Stimulated activated CD4-positive, alpha-beta T cell treated with anti-CD3 and anti-CD28 coated beads, Interleukin-4, amount 100 ng/mL, for 48 hours (primary cell): ENCODE measurements at places on chromosomes 6 and 20.
A peak's percentile ranks its signal among the peaks of the same experiment; 100 is the strongest.

- no peak for DNase-seq
These were observed 28.9 kb upstream of the SCGN start for GRCh38 chr6:25623065-25623464.

DNA sequence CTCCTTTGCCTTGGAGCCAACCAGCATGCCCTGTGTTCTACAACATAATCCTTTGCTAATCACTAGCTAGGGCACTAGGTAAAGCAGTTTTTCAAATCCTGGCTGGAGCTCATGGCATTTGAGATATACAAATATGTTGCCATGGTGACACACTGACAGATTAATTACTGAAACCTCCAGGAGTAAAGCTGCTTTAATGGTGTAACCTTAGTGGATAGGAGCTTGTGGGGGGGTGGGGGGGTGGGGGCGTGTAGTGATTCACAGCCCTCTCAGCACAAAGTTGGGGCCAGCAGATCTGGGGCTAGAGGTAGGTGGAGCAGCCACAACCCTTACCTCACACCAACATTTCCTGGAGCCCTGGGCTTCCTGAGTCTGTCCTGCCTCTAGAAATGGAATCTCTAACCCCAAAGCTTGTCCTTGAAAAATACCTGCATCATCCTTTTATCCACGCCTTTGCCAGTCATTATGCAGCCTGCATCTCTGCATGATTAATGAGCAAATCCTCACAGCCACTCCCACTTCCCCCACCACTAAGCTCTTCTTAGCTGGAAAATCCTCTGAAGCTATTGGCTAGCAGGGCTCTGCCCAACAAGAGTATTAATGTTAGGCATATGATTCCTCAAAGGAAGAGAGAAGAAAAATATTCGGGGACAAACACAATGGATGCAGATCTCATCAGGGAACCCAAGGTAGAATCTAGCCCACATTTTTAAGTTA, 84.5 kb upstream of the PRND start:
- DNase-seq = no peak

DNA sequence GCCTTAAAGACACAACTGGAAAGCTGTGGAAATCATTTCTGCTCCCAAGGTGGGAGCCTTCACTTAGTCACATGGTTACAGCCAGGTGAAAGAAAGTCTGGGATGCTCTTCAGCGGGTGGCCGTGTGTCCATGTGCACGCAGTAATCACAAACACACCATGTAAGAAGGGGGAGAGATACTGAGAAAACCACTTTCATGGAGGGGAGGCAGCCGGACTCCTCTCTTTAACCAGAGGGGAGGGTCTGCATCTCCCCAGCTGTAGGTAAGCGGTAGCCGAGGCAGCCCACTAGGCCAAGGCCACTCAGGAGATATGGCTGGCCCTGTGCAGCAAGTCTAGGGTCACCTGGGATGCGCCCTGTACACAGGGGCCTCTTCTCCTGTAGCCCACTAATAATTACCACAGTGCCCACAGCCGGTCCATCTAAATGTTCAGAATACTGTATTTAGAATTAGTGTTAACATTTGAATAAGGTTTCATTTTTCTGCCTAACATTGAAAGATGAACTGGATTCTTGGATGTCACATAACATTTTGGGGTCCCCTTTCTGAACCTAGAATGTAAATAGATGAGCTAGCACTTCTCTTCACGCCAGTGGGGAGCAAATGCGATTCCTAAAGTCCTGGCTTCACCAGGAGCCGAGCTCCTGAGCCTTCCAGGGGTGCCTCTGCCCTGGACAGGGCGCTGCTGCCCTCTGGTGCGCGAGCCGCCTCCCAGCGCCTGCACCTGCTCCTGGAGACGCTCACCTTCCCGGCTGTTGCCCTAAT, 15.9 kb downstream of the GPR31 start:
- DNase-seq = peak; percentile 38

- no peak for DNase-seq
These were observed 6.6 kb upstream of the SERPINB6 start for GRCh38 chr6:2977799-2978590.

DNA sequence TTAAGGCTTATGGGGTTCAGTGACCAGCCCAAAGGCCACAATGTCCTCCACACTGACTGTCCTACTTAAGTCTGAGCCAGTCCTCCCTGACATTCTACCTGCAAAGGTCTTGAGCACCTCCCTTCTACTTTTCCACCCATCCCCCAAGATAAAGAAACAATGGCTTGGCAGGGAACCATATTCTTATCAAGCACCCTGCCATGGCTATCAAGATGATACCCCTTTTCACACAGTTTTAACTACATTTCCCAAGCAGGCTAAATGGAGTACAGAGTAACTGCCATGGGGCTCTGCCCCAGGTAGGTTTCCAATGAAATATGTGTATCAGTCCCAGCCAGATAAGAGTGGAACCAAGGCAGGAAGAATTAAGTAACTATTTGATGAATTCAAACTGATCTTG, 85.9 kb upstream of the MOCS1 start:
- no peak for DNase-seq

- DNase-seq = peak; percentile 15
These were observed 18.0 kb downstream of the ATP9A start for GRCh38 chr20:51750037-51750769.

- DNase-seq = no peak
These were observed 14.2 kb upstream of the RNF217 start for GRCh38 chr6:124947971-124948451.

DNA sequence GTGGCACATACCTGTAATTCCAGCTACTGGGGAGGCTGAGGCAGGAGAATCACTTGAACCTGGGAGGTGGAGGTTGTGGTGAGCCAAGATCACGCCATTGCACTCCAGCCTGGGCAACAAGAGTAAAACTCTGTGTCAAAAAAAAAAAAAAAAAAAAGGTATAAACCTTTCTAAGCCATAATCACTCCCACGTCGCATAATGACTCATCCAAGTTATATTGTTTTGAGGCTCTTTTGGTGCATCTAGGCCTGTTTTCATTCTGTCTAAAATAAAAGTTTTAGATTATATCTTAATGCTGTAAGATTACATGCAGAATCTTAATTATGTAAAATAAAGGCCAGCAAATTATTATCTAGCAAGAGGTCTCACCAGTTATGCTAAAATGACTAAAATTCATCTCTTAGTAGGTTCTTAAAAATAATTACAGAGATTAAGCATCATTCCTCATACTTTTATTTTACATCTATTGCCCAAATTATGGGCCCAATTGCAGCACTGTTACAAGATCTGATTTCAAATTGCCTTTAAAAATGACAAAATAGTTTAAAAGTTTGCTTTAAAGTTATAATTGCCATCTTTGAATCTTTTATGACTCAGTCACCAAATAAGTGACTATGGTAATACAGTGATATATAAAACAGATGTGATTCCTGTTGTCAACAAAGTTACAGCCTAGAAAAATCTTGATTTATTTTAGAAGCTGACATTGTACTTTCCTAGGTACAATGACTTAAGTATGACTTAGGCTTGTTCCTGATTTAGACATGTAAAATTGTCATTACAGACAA, 10.4 kb upstream of the SUMO4 start:
- no peak for DNase-seq

GRCh38 chr6:100763617-100764241, 117.4 kb downstream of the ASCC3 start:
- no peak for DNase-seq

DNA sequence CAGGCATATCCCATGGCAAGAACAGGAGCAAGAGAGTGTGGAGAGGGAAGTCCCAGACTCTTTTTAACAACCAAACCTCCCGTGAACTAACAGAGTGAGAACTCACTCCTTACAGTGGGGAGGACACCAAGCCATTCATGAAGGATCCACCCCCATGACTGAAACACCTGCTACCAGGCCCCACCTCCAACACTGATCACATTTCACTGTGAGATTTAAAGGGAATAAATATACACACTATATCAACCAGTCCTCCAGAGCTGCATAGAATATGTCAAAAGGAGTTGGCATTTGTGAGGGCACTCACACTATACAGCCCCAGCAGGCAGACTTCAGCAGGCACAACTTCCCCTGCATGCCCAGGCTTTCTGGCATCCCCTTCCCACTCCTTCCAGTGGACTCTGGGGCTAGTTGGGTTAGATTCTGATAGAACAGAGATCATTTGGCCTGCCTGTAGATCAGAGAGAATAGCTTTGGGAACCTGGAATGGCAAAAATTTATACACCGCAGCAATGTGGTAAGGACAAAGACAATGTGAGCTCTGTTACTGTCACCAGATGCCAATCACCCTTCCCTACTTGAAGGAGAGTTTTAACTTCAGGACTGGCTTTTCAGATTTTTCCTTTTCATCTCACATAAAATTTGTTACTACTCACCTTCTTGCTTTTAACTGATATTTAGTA, 25.2 kb upstream of the TENT5A start:
- DNase-seq = no peak

DNA sequence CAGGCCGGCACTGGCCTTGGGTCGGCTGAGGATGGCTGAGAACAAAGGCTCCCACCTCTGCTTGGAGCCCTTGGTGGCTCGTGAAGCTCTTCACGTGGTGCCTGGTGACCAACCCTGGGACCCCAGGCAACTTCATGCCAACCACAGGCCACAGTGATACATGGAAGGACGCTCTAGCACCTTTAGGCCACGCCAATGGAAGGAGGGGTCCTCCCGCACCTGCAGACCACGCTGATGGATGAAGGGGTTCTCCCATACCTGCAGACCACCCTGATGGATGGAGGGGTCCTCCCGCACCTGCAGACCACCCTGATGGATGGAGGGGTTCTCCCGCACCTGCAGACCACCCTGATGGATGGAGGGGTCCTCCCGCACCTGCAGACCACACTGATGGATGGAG, 62.5 kb downstream of the ERMARD start:
- no peak for DNase-seq

GRCh38 chr20:44748005-44748370, 2.3 kb downstream of the KCNK15 start:
- no peak for DNase-seq

DNA sequence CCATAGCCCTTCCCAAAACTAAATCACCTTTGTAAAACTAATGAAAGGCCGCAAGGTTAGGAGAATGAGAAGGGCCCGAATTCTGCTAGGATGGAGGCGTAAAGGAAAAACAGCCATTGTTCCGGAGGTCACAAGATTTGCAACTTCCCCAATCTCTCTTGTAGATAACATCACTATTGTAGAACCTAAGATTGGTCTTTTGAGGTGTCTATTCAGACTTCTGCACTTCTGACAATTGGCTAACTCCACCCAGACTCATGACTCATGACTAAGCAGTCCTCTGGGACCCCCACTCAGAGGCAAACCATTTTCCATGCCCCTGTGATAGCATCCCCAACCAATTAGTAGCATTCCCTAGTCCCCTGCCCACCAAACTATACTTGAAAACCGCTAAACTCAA, 210.5 kb upstream of the SHLD1 start:
- no peak for DNase-seq

- no peak for DNase-seq
These were observed 70.1 kb upstream of the LOC128125822 start for GRCh38 chr6:63502156-63502555.

GRCh38 chr6:118844915-118845314, 49.0 kb upstream of the ASF1A start:
- no peak for DNase-seq

DNA sequence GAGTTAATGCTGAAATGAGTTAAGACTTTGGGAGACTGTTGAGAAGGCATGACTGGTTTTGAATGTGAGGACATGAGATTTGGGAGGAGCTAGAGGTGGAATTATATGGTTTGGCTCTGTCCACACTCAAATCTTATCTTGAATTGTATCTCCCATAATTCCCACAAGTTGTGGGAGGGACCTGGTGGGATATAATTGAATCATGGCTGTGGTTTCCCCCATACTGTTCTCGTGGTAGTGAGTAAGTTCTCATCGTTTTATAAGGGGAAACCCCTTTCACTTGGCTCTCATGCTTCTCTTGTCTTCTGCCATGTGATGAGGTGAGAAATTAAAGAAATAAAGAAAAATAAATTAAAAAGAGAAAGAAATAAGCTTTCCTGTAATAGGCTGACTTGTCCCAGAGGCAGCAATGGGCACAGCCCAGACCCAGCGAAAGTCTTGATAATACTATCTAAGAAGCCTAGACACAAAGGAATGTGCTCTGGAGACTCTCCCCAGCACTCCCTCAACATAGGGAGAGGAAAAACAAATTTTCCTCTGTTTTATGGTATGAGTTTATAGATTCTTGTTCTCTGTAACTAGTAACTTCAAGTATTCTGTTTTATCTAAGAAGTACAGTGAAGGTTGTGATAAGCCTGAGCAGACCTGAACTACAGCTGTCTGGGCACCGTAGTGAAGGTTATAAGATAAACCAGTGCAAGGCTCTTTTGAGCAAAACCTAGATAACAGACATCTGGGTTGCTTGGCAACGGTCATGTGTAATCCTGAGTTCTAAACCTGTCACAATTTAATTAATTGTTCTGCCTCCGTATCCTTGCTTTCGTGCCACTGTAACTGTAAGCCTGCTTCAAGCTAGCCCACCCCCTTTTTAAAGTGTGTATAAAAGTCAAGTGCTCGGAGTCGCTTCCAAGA, 88.9 kb upstream of the ECI2 start:
- no peak for DNase-seq

DNA sequence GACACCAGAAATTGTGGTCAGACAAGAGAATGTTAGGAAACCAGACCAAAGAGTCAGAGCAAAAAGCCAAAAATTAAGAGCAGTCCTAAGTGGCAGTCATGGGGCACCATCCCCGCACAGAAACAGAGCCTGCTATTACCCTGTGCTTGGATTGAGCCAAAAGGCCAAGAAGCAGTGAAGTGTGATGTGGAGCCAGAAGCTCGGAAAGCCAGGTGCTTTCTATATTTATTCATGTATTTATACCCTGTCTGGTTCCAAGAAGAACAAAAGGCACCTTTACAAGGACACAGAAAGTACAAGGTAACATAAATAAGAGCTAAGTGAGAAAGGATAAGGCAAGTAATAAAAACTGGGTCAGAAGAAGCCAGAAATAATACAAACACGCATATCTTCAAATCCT, 336.2 kb upstream of the CNR1 start:
- no peak for DNase-seq

- peak; percentile 58 for DNase-seq
These were observed 19.0 kb downstream of the PXDC1 start for GRCh38 chr6:3732345-3733141.

GRCh38 chr20:50528804-50529351, 18.7 kb downstream of the PTPN1 start:
- no peak for DNase-seq

DNA sequence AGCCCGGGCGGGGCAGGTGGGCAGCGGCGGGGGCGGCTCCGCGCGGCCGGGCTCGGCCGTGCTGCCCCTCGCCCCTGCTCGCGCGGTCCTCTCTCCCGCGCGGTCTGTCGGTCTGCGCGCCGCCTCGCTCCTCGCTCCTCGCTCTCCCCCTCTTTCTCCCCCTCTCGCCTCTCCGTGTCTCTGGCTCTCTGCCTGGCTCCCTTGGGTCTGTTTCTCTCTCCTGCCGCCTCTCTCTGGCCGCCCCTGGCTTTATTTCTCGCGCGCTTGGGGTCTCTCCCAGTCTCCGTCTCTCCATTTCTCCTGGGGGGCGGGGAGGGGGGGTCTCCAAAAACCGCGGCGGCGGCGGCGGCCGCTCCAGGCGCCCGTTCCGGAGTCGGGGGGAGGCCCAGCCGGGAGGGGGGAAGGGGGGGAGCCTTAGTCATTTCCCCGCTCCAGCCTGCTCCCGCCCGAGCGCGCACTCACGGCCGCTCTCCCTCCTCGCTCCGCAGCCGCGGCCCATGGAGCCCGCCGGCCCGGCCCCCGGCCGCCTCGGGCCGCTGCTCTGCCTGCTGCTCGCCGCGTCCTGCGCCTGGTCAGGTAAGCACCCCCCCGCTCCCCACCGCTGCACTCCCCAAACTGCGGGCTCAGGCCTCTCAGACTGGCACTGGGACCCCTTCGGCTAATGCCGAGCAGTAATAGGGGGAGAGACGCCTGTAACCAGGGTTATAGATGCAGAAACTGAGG, at the start of gene SIRPA:
Gene SIRPA, plus strand, starts transcription at position 457 of the 723 bp plus-strand sequence. Its CDS starts 41 bp downstream, at position 498.
- DNase-seq = peak; percentile 9

- no peak for DNase-seq
These were observed 483 bp upstream of the SERPINB1 start for GRCh38 chr6:2842139-2842552.
